Activated T-helper 1 cell treated with anti-CD3 and anti-CD28 coated beads, Interleukin-12 subunit alpha, Interleukin-12 subunit beta, Interleukin-2, Interleukin-4 antibody, amounts not matched to agents 30 ng/mL and 10 ng/mL and 1 ng/mL, durations not matched to agents 14 hours and 24 hours and 36 hours (primary cell): ENCODE measurements at places on chromosomes 5 and 9.

- peaks cover 5% of the 10 kb centered on the region for H3K36me3 ChIP-seq
- H3K4me3 ChIP-seq = no peak overlapping the region
- H3K27me3 ChIP-seq = peaks cover 15% of the 10 kb centered on the region
- peaks cover 4% of the 10 kb centered on the region for H3K4me1 ChIP-seq
- DNase-seq = no peak
Observed at GRCh38 chr5:54959673-54960418, 25.5 kb downstream of the ESM1 start.

GRCh38 chr5:30991462-30991861, 202.0 kb upstream of the CDH6 start:
- H3K4me1 ChIP-seq = no peaks in the 10 kb centered on the region
- H3K36me3 ChIP-seq = no peaks in the 10 kb centered on the region
- H3K27ac ChIP-seq = no peak overlapping the region
- H3K4me3 ChIP-seq = no peak overlapping the region
- H3K27me3 ChIP-seq = no peaks in the 10 kb centered on the region
- DNase-seq = no peak

- H3K27ac ChIP-seq = no peak overlapping the region
- H3K27me3 ChIP-seq = no peaks in the 10 kb centered on the region
- no peak for DNase-seq
- H3K4me3 ChIP-seq = no peak overlapping the region
- H3K4me1 ChIP-seq = no peaks in the 10 kb centered on the region
Observed at GRCh38 chr5:126023994-126024441, 399.2 kb upstream of the GRAMD2B start.

- peaks cover 2% of the 10 kb centered on the region for H3K27me3 ChIP-seq
- no peaks in the 10 kb centered on the region for H3K4me1 ChIP-seq
- H3K27ac ChIP-seq = no peak overlapping the region
- H3K36me3 ChIP-seq = no peaks in the 10 kb centered on the region
- H3K4me3 ChIP-seq = no peak overlapping the region
Observed at GRCh38 chr9:94042516-94043360, 41.5 kb upstream of the PTPDC1 start.

DNA sequence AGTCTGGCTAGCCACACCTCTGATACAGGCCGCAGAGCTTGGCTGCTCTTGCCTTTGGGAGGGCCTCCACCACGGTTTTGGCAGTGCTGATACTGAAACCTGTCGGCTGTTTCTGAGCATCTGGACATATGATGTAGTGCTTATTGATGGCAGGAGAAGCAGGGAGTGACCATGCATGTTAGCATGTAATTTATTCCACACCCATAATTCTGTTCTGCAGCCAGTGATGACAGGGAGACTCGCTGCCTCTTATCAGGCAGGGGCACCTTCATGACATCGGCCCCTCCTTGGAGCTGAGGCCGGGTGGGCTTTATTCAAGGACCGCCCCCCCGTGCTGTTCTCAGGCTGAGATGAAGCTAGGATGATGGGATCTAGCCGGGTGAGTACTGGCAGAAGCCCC, 49.0 kb downstream of the OLFM1 start:
- peaks cover 1% of the 10 kb centered on the region for H3K36me3 ChIP-seq
- DNase-seq = no peak
- peaks cover 6% of the 10 kb centered on the region for H3K4me1 ChIP-seq
- peaks cover 1% of the 10 kb centered on the region for H3K27me3 ChIP-seq
- H3K4me3 ChIP-seq = no peak overlapping the region
- no peak overlapping the region for H3K27ac ChIP-seq

DNA sequence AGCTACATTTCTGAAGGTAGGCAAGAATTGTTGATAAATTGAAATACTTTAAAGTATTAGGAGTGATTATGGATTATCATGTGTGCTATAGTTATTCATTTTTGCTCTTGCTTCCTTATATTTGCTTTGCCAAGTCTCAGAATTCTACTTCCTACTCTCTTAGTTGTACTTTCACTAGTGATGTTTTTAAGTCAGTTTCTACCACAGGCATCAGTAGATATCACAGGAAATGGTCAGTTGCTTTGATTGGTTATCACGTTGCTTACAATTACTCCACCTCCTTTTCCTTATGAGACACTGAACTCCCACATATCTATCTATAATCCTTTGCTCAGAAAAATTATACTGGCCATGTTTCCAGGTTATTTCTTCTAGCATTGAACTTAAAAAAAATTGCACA, 472.8 kb downstream of the DMRTA1 start:
- no peaks in the 10 kb centered on the region for H3K27me3 ChIP-seq
- H3K27ac ChIP-seq = no peak overlapping the region
- no peak overlapping the region for H3K4me3 ChIP-seq
- H3K36me3 ChIP-seq = no peaks in the 10 kb centered on the region
- no peak for DNase-seq
- no peaks in the 10 kb centered on the region for H3K4me1 ChIP-seq

DNA sequence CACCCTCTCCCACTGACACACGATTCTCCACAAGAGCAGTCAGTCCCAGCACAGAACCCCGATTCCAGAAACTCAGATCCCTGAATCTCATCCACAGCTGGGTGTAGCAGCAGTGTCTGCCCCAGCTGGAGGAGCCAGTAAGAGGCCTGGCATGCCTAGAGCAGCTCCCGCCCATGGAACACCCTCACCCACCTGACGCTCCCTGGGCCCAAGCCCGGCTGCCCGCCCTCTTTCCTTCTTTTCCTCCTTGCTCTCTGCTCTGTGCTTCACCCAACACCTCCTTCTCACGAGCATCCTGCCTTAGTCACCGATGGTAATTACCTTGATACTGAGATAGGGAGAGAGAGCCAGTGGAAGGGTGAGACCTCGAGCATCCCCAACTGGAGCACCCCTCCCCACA, 8.7 kb downstream of the PCDH1 start:
- peaks cover 34% of the 10 kb centered on the region for H3K27me3 ChIP-seq
- H3K4me1 ChIP-seq = no peaks in the 10 kb centered on the region
- no peak for DNase-seq
- H3K4me3 ChIP-seq = no peak overlapping the region

DNA sequence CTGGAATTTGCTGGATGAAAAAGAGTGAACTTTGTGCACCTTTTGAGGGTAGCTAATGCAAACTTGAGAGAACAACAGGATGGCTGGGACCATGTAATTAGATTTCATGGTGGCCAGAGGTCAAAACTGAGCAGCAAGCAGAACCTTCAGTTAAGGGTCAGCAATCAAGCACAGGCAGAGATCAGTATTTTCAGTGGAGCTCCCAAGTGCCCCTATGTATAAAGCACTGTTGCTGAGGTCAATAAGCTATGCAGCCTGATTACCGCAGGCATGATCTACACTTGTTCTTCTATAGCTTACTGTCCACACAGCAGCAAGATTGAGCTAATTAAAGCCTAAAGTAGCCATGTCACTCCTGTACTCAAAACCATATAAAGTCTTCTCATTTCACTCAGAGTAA, 62.1 kb upstream of the TMC1 start:
- DNase-seq = no peak
- peaks cover 4% of the 10 kb centered on the region for H3K27me3 ChIP-seq
- H3K4me3 ChIP-seq = no peak overlapping the region
- no peaks in the 10 kb centered on the region for H3K36me3 ChIP-seq
- H3K27ac ChIP-seq = no peak overlapping the region

DNA sequence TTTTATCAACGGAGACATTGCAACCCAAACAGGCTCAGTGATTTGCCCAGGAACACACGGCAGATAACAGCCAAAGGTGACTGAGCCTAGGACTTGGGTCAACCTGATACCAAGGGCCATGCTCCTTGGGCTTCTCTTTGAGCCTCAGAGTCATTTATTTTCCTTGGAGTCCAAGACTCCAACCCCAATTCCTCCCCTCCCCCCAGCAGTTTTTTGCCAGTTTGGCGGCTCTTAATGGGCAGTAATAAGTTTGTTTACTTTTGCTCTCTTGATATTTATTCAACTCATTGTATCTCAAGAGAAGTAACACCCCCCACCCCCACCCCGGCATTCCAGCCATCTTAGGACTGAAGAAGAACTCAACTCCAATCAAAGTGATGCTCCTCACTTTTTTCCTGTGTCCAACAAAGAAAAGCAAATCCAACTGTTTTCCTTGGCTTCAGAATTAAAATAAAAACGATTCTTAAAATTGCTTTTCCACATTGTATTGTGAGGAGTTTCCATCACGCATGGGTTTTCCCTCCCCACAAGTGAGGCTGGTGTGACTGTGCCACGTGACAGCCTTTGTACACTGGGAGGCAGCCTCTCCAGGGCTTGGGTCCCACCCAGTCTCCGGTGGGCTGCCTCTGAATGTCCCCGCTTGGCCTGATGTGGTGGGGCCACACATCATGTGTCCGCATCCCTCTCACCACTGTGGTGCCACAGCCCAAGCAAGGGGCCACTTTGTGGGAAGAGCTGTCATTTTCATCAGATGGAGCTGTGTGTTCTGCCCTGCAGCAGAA, 9.1 kb downstream of the ANGPTL2 start:
- H3K4me1 ChIP-seq = peaks cover 18% of the 10 kb centered on the region
- peaks cover 2% of the 10 kb centered on the region for H3K36me3 ChIP-seq
- H3K4me3 ChIP-seq = no peak overlapping the region
- DNase-seq = no peak
- no peak overlapping the region for H3K27ac ChIP-seq

DNA sequence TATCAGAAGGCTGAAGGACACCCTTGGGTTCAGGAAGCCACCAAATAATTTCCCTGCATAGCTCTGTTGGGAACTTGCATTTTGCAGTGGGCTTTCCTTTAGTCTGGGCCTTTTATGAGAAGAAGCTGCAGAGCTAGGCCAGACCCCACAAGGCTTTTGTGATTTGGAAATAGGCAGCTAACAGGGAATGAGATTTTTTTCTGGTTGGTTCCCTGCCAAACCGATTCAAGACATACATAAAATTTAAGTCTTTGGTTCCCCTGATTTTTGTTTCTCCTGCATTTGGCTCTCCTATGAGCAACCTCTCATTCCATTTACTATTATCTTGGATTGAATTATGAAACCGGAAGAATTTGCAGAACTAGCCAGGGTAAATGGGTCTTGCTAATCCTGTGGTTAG, 81.5 kb upstream of the PTCH1 start:
- H3K4me1 ChIP-seq = no peaks in the 10 kb centered on the region
- no peaks in the 10 kb centered on the region for H3K36me3 ChIP-seq
- no peak overlapping the region for H3K4me3 ChIP-seq
- H3K27ac ChIP-seq = no peak overlapping the region

DNA sequence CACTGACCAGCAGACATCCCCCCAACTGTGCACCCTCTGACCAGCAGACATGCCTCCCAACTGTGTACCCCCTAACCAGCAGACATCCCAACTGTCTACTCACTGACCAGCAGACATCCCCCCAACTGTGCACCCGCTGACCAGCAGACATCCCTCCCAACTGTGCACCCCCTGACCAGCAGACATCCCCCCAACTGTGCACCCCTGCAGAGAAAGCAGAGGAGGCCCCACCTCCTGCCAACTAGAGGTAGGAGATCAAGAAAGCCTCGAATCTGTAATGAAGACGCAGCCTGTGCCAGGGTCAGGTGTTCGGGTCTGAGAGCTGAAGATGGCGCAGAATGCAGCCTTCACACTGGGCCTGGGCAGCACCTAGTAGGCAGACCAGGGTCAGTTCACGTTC, 29.8 kb upstream of the NSMF start:
- no peaks in the 10 kb centered on the region for H3K36me3 ChIP-seq
- H3K27me3 ChIP-seq = no peaks in the 10 kb centered on the region
- no peak overlapping the region for H3K4me3 ChIP-seq
- no peaks in the 10 kb centered on the region for H3K4me1 ChIP-seq
- no peak for DNase-seq
- H3K27ac ChIP-seq = no peak overlapping the region

DNA sequence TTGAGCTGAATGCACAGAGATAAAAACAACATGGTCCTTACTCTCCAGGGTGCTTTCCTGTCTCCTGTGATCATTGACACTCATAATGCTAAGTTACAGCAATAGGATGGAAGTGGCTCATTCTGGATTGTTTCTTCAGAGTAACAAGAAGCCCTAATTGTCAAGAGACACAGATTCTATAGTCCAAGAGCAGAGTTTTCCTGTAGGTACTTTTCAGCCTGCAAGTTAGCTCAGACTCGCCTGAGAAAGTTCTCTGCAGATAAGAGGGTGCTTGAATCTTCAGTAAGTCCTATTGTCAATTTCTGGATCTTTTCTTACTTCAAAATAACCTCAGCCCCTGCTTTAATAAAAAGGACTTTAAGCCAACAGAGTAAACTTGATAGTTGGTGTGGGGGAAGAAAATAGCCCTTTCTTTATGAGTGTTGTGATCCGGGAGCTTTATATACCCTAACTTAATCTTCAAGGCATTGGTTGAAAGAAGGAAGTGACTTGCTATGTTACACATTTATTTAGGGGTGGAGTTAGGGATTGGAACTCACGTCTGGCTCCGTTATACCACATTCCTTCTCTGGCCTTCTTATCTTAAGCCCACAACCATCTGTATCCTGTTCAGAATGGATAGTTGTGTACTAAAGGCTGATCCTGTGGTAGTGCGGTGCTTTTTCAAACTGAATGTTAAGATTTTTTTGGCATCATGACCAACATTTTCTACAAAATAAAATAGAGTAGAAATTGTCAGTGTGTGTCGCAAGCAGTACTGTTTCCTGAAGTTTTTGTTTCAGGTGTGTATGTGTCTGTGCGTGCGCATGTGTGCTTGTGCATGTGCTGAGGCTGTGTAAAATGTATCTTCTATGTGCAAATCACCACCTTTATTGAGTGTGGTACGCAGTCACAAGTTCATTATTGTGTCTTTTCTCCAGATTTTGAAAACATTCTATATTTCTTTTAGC, 173.9 kb downstream of the WDR70 start:
- peaks cover 1% of the 10 kb centered on the region for H3K36me3 ChIP-seq
- no peaks in the 10 kb centered on the region for H3K4me1 ChIP-seq
- H3K27ac ChIP-seq = no peak overlapping the region
- no peaks in the 10 kb centered on the region for H3K27me3 ChIP-seq
- no peak for DNase-seq

DNA sequence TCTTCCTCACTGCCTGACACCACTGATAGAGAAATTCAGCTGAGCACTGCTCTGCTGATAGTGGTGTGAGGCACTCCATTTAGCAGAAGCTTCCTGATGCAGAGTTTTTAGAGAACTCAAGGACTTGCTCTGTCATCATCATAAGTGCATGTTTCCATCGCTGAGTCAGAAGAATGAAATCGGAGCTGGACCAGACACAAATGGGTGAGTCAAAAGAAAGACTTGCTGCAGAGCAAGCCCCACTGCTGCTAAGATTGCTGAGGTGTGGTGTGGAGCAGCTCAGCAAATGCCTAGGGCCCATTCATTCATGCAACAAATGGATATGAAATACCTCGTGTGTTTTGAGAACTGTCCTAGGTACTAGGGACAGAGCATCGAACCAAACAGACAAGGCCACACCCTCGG, 410.2 kb upstream of the SLC30A5 start:
- no peaks in the 10 kb centered on the region for H3K4me1 ChIP-seq
- H3K4me3 ChIP-seq = no peak overlapping the region
- H3K27me3 ChIP-seq = peaks cover 2% of the 10 kb centered on the region
- no peaks in the 10 kb centered on the region for H3K36me3 ChIP-seq
- no peak overlapping the region for H3K27ac ChIP-seq

- DNase-seq = no peak
- no peak overlapping the region for H3K27ac ChIP-seq
- no peak overlapping the region for H3K4me3 ChIP-seq
- no peaks in the 10 kb centered on the region for H3K27me3 ChIP-seq
Observed at GRCh38 chr5:56419667-56420066, 186.5 kb upstream of the ANKRD55 start.
